ENCODE measurements at places on chromosomes 12 and 14. TPM values are rescaled to one million over a fixed set of nuclear protein-coding genes. Genes with fewer than 3 reads are reported as not detected.

LMO3 gene
- 179 TPM for total RNA-seq

GRCh38 chr14:67859169-67859749, 39.7 kb downstream of the RAD51B start:
- no peak for DNase-seq

DNA sequence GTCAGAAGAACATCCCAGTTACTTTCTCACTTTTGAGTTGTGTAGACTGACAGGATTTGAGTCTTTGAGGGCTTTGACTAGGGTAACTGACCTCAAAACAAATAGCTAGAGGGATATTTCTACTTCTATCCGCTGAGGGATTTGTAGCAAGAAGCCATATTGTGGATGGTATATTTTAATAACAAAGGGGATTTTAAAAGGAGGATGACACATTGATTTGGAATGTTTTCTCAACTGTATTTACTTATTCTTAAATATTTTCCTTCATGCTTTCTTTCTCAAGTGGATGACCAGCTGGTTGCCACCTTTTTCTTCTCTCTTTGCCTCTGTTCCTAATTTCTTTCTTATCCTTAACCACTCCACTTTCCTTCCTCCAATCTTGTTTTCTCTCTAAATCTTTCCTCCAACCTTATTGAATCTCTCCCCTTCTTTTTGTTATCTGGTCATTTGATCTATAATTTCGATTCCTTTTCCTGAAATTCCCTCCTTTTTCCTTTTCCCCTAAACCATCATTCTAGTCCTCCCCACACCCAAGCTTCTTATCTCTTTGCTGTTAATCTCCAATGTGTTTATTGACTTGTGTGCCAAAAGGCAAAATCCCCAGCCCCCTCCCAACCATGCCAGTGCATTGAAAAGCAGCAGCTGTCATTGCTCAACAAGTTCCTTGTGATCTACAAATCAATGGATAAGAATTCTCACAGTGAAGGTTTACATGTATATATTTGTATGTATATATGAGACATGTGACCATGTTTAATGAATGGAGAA, 411.6 kb downstream of the RAD51B start:
- peak; percentile 44 for DNase-seq

EFS gene
- total RNA-seq = not detected

TMTC2 gene
- total RNA-seq = 1.5 TPM

SLC10A1 gene
- not detected for total RNA-seq

- no peak for DNase-seq
Observed at GRCh38 chr12:14424545-14424944, 59.1 kb downstream of the ATF7IP start.

DNA sequence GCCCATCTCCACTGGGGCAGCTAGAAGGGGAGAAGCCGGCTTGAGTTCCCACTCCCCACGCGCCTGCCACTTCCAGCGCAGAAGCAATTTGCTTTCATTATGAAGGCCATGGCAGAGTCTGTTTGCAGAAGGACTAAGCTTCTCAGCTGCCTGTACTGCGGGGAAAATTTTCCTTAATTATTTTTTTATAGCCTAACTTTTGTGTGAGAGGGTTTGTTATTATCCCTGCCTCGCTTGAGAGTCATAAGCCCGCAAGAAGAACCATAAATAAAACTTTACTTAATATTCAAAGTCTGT, 56.0 kb upstream of the DLK1 start:
- no peak for DNase-seq

DNA sequence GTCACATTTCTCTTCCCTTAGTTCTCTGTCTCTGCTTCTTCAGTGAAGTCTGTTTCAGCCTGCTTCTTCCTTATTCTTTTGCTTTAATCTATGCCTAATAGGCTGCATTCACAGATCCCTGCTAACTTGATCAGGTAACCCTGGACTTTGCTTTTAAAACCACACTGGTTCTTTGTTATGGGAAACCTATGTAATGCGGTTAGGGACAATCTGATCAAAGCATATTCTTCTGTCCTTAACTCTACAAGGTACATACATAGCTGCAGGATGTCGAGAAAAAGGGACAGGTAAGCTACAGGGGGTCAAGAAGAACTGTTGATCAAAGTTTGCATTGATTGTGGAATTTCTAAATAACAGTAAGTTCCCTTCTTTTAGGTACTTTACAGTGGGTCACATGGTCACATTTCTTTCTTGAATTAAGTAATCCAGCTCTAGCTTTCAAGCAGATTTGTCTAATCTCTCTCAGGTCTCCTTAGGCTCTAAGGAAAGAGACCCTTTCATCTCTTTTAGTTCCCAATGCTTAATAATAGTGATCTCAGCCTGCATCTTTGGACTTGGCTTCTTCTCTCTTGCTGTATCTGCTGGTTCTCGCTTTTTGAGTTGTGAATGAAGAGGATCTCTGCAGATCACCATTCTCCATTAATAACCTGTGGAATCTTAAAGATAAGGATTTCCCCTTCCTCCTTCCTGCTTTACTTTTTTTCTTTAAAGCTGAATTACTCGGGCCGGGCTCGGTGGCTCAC, 3.8 kb downstream of the COPZ1 start:
- DNase-seq = no peak

SMCO2 gene
- not detected for total RNA-seq

DNA sequence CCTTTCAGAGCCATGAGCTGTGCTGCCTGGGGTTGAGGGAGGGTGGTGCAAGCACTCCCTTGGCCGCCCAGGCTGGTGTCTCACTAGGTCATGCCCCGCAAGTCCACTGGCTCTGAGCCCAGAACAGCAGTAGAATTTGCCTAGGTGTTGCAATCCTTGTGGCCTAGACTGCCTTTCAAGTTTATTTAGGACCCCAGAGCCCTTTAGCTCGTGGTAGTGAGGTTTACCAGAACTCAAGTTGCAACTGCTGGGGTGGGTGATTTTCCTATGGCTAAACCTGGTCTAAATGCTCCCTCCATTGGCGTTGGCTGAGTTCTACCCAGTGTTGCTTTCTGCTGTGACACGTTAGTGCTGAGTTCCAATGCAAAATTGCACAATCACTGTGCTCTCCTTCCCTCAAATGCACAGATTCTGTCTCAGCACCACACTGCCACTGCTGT, 287.2 kb downstream of the BCAT1 start:
- DNase-seq = peak; percentile 70

DNA sequence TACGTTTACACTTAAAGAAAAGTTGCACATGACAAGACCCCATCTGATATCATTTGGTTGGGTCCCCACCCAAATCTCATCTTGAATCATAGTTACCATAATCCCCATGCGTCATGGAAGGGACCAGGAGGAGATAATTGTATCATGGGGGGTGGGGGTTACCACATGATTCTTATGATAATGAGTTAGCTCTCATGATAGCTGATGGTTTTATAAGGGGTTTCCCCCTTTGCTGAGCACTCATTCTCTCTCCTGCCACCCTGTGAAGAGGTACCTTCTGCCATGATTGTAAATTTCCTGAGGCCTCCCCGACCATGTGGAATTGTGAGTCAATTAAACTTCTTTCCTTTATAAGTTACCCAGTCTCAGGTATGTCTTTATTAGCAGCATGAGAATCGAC, 60.3 kb downstream of the PHLDA1 start:
- DNase-seq = no peak

DNA sequence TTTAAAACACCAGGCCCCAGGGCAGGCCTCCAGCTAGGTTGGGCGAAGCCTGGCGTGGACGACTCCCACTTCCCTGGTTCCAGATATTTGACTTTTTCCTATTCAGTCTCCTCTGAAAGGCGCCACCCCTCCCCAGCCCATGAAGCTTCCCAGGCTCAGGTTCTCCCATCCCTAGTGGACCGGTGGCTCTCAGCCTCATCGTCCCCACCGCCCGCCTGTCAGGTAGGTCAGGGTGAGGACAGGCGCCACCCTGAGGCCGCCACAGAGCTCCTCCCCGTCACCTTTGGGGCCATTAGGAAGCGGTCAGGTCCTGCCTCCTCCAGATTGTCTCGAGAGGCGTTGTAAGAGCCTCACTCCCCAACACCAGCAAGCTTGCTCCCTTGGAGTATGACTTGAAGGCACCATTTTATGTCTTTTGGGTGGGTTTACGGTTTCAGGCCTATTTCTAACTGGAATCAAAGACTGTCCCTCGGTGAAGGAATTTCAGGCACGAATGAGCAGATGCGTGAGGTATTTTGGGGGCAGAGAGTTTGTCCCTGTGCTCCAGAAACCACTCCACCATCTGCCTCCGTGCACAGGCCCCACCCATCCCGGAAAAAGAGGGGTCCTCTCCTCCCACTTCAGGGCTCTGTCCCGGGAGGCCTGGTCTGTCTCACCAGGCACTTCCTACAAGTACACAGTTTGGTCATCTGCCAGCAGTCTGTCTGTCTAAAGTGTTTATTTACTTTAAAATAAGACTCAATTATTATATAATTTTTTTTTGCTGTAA, 55.6 kb downstream of the TSPAN9 start:
- DNase-seq = peak; percentile 65

- DNase-seq = no peak
Observed at GRCh38 chr14:106185837-106186233, 659.5 kb downstream of the TMEM121 start.

DNA sequence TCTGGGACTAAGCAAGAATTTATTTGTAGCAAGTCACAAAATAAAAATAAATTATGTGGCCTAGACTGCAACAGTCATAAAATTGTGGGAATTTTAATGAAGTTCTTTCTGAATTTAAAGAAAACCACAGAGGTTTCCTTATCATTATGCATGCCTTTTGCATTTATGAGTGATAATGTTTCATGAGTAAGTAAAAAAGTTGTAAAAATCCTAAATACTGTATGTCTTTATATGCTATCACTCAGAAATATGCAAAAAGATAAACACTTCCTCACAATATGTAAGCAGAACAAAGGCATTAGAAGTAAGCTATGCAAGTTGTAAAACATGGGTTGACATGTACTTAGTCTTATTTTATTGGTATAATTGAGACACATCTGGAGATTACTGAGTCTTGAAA, 239.4 kb upstream of the PDE3A start:
- DNase-seq = no peak

GPR135 gene
- 2.5 TPM for total RNA-seq

DNA sequence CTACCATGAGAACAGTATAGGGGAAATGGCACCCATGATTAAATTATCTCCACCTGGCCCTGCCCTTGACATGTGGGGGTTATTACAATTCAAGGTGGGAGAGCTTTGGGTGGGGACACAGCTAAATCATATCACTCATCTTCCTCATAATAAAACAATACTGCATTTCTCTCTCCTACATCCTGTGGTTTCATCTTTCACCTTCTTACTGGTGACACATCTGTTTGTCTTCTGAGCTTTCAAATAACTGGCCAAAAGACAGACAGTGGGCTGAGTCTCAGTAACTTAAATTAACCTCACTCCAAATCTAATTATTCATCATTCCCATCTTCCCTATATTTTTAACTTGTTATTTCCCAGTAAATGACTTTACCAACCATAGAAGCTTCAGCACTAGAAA, 729.7 kb upstream of the USP15 start:
- DNase-seq = no peak

PZP gene
- total RNA-seq = not detected

NCKAP5L gene
- 29.8 TPM for total RNA-seq

IL31 gene
- total RNA-seq = not detected

DNA sequence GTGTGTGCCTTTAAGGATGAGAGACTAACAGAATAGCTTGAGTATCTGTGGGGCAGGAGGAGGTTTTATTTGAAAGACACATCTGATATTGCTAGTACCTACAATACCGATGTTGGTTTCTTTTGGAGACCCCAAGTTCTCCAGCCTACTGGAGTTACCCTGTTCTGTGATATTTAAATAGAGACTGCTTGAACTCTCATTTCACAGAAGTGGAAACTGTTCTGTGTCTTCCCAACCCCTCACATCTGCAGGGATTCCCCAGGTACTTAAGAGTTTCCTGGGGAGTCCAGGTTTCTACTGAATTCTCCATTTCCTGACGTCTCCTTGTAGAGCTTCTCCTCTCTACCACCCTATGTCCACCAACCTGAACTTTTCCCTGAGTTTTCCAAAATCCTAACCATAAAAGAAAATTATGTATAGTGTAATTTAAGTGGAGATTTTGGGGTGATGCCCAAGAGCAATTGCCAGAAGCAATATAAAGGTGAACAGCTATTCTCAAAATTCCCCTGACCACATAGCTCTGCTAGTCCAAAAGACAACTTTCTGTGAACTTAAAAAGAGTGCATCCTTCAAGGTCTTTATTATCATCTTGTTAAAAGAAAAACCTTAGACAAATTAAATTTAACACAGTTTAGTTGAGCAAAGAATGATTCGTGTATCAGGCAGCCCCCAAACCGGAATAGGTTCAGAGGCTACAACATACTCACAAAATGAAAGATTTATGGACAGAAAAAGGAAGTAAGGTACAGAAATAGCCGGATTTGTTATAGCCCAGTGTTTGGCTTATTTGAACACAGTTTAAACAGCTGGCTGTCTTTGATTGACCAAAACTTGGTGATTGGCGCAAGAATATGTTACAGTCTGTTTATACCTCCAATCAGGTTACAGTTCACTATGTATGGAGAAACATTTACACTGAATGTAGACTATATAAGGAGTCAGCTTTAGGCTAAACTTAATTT, 373.4 kb downstream of the NUAK1 start:
- no peak for DNase-seq

LGR5 gene
- total RNA-seq = 0.06 TPM

- no peak for DNase-seq
Observed at GRCh38 chr14:61558271-61558670, 137.0 kb upstream of the HIF1A start.

GRCh38 chr14:67553547-67553946, 20.5 kb downstream of the PLEKHH1 start:
- no peak for DNase-seq

GRCh38 chr14:67345583-67345982, 14.0 kb downstream of the ATP6V1D start:
- no peak for DNase-seq

- no peak for DNase-seq
Observed at GRCh38 chr14:100268591-100269207, 29.8 kb downstream of the YY1 start.

DNA sequence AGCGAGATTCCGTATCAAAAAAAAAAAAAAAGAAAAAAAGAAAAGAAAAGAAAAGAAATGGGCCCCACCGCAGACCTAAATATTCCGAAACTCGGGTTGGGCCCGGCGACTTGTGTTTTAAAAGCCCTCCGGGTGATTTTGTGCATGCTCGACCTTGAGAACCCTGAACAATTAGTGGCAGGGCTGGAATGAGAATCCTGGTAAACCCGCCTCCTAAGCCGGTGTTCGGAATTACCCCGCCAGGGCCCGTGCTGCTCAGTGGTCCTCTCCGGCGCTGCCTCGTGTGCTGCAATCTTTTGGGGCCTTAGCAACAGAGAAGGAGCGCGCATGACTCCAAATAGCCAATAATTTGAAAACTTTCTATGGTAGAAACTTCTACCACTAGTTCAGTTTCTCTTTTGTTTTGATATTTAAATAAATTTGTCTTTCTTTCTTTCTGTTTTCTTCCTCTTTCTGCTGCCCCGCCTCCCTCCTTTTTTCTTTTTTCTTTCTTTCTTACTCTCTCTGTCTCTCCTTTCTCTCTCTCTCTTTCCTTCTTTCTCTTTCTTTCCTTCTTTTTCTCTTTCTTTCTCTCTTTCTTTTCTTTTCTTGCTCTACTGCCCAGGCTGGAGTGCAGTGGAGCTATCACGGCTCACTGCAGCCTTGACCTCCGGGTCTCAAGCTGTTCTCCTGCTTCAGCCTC, 1.5 kb upstream of the GALNT6 start:
- DNase-seq = no peak

Measured in LHCN-M2 (cell line).